ENCODE measurements at places on chromosomes 11 and 22.

DNA sequence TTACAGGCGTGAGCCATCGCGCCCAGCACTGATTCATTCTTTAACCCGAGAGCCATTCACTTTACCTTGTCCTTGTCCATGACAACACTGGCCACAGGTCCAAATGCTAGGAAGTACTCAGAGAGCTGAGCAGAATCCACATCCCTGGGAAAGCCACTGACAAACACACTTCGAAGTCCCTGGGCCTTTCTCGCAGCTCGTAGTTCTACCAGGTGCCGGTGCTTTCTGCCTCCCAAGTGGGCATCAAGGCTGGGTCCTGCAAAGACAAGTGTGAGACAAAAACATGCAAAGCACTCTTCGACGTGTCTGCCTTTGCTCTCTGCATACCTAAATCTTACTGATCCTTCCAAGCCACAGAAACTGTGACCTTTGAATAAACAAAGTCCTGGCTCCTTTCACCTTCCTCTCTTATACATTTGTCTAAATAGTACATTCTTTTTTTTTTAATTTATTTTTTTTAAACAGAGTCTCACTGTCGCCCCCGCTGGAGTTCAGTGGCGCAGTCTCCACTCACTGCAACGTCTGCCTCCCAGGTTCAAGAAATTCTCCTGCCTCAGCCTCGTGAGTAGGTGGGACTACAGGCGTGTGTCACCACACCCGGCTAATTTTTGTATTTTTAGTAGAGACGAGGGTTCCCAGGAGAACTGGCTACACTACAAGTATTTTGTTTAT lies 2.2 kb downstream of the TUT1 start:
- DNase-seq = no peak

DNA sequence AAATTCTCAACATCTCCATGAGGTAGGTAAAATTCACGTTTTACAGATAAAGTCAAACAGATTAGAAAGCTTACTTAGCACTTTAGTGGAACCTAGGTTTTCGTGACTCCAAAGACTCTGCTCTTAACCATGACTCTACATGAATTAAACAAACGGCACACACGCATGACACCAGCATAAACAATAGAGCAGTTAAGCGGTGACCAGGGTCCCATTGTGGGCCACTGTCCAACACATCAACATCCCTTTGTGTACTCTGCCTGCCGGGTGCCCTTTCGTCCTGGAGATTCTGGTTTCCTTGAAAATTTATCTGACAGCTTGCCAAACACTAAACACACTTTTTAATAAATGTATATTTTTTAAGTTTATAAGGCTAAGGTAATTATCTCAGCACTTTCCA lies 941.7 kb downstream of the OPCML start:
- no peak for DNase-seq

GRCh38 chr22:27596133-27596870 lies 205.3 kb downstream of the MN1 start:
- no peak for DNase-seq

DNA sequence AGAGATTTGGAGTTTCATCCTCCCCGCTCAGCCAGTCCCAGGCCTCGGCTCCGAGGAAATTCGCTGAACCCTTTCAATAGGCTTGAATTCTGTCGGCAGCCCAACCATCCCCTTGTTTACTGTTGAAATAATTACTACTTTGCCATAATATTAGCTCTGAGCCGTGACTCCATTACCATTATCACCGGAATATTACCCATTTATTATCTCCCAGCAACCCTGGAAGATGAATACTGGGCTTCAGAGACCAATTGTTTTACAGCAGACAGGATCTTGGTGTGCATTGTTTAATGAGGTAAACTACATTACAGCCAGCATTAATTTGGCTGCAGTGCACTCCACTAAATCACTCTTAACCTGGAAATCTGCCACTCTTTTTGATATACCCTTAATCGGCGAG lies 867.4 kb downstream of the NTM start:
- DNase-seq = no peak

- no peak for DNase-seq
These were observed 404.5 kb downstream of the ETS1 start for GRCh38 chr11:128182844-128183243.

- no peak for DNase-seq
These were observed 582.6 kb downstream of the METTL15 start for GRCh38 chr11:28690746-28691145.

GRCh38 chr11:125401746-125402145 lies 94.3 kb downstream of the FEZ1 start:
- DNase-seq = no peak

DNA sequence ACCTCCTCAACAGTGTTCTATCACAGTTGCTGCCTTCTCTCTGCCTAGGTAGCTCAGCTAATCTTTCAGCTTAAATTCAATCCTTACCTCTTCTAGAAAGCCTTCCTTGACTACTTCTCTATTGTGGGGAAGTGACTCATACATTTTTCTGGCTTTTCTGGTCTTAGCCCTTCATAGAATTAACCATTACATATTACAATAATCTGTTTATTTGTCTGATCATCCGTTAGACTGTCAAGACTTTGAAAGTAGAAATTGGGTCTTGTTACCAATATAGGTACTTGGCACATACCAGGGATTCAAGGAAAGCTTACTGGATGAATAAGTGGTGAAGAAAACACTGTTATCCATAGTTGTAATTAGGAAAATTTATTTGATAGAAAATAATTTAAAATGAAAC lies 89.6 kb downstream of the FANCF start:
- DNase-seq = no peak

All from activated T-cell treated with anti-CD3 and anti-CD28 coated beads for 4 hours (primary cell).